ENCODE measurements at places on chromosomes 6 and 20.

DNA sequence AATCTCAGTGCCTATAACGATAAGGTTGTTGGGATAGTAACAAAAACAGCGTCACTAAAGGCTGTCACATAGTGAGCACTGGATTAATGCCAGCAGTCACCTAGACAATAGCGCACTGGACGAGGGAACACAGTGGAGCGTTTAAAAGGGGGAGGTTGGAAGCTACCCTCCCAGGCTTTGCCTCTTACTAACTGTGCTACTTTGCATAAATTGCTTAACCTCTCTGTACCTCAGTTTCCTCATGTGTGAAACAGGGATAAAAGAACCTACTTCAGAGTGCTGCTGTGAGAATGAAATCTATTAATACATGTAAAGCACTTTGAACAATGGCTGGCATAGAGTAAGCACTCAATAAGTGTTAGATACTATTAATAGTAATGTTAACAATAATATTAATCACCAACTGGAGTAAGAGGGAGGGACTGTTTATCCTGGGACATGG lies 10.5 kb downstream of the BCL2L1 start:
- no peak for DNase-seq

GRCh38 chr6:132683543-132683942 lies 24.6 kb upstream of the TAAR1 start:
- DNase-seq = peak; percentile 20

- DNase-seq = no peak
Observed at GRCh38 chr20:46221256-46221833, 87.0 kb downstream of the CDH22 start.

DNA sequence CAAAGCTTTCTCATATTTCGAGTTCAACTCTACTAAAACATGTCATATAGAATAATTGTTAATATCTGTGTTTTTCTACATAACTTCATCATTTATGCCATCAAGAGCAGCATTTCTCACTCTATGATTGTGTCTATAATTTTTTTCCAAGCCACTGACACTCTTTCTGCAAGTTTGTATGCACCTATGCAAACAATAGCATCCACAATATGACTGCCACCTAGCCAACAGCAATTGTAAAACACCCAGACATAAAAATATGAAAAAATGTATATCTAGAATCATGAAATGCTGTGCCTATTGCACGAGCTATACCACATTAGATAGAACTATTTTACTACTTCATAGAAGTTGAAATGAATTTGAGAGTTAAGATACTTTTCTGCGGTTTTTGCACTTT lies 286.5 kb upstream of the MARCKS start:
- DNase-seq = no peak

DNA sequence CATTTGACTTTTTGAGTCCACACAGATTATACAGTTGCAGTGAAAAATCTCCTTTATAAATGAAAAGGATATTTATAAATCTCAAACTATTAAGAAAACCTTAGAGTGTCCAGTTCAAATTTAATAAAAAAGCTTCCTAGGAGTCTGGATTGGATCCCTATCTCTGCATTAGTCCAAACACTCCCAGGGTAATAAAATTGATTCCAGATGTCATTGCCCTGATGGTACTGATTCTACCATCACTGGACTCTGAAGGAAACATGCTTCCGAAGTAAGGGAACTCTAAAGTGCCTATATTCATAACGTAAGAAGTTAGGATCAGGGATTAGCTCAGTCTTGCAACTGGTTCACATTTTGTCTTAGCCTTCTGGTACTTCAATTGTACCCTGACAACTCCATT lies 1325.1 kb upstream of the MAP3K7 start:
- DNase-seq = no peak

GRCh38 chr6:82893889-82894652 lies 171.6 kb downstream of the UBE3D start:
- no peak for DNase-seq

DNA sequence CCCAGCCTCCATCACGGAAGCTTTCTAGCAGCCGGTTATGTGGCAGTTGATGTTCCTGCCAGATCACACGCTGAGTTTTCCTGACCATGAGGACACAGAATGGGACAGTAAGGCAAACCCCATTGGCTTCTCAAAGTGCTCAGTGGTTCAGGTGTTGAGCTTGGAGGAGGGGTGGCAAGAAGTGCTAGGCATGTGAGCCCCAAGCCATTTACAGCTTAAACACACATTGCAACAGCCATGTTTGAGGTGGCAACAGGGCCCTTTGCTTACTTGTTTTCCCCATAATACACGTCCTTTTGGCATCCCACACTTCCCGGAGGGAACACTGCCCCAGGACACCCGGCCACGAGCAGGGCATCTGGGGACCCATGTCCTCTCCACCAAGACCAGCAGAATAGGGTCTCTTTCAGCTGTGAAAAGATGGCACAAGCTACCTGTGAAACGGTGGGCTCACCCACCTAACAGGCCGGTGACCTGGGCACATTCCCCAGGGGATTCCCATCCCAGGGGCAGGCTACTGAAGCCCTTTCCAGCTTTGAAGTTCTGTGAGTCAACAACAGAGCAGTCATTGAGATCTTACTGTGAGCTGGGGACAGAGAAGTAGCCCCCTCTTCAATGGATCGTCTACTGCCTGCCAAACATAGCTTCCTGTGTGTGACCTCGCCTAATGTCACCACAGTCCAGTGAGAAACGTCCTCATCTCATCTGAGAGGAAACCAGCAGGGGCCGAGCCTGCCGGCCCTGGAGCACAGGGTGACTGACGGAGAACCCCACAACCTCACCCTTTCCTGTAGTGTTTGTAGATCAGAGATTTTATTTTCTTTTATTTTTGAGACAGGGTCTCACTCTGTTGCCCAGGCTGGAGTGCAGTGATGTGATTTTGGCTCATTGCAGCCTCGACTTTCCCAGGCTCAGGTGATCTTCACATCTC lies 4.0 kb upstream of the TLDC2 start:
- no peak for DNase-seq

DNA sequence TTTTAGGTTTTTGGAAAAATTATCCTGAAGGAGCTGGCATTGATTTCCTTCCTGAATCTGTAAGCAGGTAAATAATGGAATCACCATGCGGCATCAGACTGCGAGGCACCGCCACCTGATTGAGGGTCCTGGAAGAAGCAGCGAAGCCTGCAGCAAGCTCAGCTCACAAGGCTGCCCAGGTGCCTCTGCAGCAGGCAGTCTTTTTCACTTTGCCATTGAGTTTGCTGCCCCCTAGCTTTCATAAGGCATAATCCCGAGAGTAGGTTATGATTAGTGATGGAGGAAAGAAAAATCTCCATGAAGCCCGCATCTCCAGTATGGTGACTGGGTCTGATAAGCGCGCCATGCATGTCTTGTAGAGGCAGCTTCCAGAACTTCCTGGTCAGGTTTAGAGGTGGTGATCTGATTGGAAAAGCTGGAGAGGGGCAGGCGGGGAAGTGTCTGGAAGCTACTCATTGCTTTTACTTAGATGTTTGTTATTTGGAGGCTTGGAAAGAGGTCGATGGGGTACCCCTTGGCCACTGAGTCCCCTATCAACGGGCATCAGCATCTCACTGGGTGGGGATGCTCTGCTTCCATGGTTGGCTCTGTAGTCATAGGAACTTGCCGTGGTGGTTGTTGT lies 26.7 kb downstream of the IYD start:
- peak; percentile 66 for DNase-seq

GRCh38 chr6:46420921-46421638 lies 70.2 kb downstream of the RCAN2 start:
- DNase-seq = peak; percentile 11

- no peak for DNase-seq
Observed at GRCh38 chr20:61746147-61746646, 319.5 kb downstream of the TAF4 start.

- peak; percentile 68 for DNase-seq
Observed at GRCh38 chr6:151240791-151241642, 1.2 kb downstream of the AKAP12 start.

- DNase-seq = no peak
Observed at GRCh38 chr6:149463781-149464180, 21.0 kb downstream of the ZC3H12D start.
